ENCODE measurements at places on chromosomes 12 and 14.

- no peak for DNase-seq
These were observed 56.2 kb upstream of the NID2 start for GRCh38 chr14:52124791-52125684.

DNA sequence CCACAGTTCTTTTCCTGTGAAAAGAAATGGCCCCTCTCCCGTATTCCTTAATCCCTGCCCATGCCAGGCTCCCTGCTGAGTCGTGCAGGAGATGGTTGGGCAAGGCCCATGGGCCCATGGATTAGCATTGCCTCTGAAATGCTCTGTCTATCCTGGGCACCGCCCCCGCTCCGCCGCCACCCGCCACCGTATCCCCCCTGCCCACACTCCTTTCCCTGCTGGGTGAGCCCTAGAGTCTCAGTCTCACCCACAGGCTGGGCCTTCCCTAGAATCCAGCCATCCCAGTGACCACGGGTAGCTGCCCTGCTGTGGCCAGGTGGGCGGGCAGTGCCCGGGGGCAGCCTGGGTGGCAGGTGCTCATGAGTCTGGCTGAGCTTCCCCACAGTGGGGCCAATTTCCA lies 50.6 kb downstream of the TSPAN11 start:
- no peak for DNase-seq

DNA sequence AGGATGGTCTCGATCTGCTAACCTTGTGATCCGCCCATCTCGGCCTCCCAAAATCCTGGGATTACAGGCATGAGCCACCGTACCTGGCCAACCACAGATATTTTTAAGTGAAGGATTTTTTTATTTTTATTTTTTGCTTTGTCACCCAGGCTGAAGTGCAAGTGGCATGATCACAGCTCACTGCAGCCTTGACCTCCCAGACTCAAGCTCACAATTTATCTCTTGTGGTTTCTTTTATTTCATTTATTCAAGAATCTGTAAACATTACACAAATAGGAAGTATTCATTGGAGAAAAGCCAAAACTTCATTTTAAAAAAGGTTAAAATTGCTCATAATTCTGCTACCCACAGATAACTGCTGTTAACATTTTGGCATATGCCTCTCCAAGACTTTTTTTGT lies 13.3 kb downstream of the MOAP1 start:
- no peak for DNase-seq

DNA sequence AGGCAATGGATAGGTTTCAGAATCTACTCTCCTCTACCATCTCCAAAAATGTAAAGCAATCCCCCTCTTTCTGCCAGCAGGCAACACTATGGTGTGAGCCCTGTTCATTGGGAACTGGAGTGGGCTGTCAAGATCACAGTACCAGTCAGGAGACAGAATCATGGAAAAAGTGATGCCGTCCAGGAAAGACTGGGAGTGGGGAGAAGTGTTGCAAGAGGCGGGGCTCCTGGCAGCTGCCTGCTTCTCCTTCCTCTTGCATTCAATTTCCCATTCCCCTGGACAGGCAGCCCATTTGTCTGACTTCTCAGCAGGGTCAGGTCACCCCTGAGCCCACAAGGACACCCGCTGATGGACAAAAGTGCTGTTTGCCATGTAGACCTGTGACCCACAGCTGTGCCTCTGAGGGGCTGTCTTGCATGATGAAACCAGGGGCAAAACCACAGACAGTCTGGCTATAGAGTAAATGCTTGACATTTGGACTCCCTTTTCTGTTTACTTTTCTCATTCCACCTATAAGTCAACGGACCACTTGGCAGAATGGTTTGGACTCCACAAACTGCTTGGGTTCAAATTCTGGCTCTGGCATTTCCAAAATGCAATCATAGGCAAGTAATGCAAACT lies 30.1 kb upstream of the RPH3A start:
- no peak for DNase-seq

DNA sequence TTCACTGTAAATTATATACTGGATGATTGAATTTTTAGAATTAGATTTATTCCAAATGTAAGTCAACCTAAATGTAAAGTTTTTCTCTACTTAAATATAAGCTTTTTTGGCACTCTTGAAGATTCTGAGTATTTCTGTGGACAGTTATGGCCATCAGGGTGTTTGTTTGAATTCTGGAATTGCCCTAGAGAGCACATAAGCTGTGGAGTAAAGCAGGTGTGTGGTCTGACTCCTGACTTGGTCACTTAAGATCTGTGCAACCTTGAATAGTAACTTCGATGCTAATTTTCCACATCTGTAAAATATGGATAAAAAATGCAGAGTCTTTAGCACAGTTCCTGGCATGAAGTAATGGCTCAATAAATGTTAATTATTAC lies 64.4 kb downstream of the FUT8 start:
- no peak for DNase-seq

DNA sequence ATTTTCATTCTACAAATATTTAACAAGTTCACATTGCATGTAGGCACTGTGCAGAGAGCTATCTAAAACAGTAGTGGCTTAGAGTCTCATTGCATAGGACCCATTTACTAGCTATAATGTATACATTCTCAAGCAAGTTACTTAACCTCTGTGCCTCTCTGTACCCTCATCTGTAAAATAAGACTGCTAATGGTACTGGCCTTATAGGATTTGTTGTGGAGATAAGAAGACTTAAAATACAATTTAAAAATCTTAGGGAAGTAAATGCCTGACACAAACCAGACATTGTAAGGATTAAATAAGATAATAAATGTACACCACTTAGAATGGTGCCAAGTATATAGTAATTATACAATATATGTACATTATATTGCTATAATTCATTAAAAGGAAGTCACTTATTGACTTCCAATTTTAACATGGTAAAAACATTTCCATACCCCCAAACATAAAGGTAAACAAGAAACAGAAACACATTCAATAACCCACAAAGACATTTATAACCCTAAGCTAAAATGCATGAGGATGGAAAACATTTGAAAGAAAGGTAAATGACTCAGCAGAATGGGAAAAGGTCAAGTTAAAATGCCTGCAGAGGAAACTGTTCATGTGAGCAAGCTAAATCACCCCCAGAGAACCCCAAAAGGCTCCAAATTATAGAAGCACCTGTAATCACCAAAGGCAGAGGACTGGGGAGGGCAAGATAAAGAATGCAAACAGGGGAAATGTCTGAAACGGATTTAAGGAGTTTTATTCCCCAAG lies 30.8 kb downstream of the RPS6KA5 start:
- DNase-seq, result no peak

DNA sequence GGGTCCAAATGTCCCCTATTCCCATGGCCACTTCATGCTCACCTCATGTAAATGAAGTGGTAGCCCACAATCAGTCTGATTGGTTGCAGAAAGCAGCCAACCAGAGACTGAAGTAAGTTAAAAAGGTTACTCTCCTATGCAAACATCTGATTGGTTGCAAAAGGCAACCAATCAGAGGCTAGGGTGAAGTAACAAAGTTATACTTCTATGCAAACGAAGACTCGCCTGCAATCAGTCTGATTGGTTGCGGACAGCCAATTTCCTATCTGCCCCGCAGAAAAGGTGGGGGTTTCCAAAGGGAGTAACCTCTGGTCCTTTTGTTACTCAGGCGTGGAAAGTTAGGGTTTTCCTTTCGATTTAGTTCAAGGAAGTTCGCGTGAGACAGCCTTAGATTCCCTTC lies 208.1 kb upstream of the NEDD1 start:
- no peak for DNase-seq

DNA sequence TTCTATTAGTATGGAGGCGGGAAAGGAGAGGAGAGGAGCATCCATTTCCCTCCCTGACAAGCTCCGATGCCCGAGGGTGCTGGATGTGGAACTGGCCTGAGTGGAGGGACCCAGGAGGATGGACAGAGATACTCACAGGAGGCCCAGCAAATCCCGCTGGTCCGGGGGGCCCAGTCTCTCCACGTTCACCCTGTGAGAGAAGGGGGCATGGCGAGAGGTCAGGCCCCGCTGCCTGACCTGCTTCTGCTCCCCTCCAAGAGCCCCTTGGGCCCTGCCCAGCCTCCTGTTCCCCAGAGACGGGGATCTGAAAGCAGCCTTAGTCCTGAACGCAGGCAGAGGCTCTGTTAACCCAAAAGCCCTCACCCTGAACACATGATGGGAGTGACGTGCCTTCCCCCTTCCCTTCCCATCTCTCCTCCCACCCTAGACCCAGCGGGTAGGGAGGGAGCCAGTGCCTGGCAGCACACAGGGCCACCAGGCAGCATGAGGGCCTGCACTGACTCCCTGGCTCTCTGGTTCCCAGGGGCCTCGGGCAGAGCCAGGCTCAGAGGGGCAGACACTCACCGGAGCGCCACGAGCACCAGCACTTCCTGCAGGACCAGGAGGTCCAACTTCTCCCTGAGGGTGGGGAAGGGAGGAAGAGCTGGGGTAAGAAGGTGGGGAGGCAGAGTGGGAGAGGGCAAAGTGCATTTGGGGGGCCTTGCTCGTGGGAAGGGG lies 17.5 kb downstream of the TMEM106C start:
- DNase-seq, result no peak

GRCh38 chr12:28955931-28956330 lies 193.1 kb upstream of the FAR2 start:
- DNase-seq, result no peak

DNA sequence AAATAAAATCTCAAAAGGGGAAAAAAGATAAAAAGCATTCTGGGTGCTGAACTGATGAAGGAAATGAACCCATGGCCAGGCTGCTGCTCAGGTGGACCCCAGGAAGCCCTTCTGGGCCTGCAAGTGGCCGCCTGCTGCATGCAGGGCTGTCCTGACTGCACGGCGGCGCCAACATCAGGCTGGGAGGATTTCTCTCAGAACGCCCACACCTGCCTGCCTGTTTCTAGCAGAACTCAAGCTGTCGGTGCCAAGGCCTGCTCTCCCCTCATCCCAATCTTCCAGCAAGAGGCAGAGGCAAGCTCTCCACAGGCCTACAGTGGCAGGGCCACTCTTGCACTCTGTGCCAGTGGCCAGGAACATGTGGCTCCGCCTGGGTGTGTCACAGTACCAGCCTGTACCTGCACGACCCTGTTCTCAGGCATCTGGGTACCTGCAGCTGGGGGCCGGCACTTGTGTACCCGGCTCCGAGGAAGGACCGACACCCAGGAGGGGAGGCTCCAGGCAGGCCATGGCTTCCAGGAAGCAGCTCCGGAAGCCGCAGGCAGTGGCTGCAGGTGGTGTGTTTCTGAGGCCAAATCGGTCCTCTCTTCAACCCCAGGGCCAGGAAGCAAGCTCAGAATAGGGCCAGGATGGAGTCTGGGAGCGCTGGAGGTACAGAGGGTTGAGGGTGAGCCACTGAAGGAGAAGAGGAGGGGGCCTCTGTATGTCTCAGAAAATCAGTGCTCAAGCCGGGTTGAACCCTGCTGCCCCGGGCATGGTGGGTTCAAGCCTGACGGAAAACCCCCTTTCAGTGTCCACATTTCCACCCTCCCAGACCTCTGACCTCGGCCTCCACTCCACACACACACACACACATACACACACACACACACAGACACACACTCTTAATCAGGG lies 2.5 kb upstream of the INF2 start:
- peak; percentile 44 for DNase-seq

GRCh38 chr12:106193394-106194215 lies 54.2 kb downstream of the CKAP4 start:
- no peak for DNase-seq

GRCh38 chr12:32901553-32901952 lies 5.0 kb upstream of the PKP2 start:
- DNase-seq, result no peak

- no peak for DNase-seq
These were observed 47.9 kb upstream of the NOS1 start for GRCh38 chr12:117409286-117409685.

GRCh38 chr12:89817501-89818226 lies 109.0 kb upstream of the ATP2B1 start:
- DNase-seq, result no peak

GRCh38 chr12:70971001-70971794 lies 50.7 kb upstream of the PTPRR start:
- DNase-seq, result no peak

- DNase-seq, result no peak
These were observed 9.3 kb downstream of the PAPLN start for GRCh38 chr14:73246387-73247150.

GRCh38 chr12:132635076-132635955 lies 16.7 kb downstream of the P2RX2 start:
- no peak for DNase-seq

DNA sequence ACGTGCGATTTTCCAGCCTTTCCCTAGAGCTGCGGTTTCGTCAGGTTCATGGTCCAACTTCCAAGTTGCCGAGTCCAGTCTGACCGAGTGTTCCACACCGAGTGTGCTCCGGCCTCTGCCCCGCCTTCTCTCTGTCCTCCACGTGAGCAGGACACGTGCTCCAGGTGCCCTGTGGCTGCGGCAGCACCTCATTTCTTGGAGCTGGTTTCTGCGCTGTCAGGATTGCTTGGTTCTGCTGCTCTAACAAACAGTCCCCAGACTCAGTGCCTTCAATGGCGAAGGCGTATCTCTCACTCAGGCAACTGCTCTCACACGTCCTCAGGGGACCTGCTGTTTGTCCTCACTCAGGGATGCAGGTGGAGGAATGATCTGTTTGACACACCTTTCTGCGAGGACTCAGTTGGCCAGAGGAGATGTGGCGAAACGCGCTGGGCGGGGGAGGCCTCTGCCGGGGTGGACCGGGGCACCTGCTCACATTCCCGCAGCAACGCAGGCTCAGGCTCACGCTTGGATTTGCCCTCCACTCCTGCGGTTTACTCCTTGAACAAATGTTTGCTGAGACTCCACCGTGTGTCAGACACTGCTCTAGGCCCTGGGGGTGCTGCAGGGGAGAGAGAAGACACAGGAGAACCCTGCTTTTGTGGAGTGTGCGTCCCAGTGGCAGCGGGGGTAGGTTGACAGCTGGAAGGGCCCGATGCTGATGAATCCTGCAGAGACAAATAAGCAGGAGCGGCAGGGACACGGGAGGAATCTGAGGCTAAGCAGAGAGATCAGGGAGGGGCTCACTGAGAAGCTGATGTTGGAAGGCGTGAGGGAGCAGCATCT lies 63.4 kb upstream of the FBRSL1 start:
- no peak for DNase-seq

DNA sequence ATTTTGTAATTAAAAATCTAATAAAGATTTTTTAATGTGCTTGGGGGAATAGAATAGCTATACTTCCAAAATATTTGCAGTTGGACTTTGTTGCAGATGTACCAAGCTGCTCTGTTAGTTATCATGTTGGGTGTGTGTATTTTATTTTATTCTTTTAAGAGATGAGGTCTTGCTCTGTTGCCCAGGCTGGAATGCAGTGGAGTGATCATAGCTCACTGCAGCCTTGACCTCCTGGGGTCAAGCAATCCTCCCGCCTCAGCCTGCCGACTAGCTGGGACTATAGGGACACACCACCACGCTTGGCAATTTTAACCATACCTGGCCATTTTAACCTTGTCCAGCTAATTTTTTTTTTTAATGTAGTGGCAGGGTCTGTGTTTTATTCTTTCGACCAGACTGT lies 54.7 kb upstream of the MAP1LC3B2 start:
- no peak for DNase-seq

DNA sequence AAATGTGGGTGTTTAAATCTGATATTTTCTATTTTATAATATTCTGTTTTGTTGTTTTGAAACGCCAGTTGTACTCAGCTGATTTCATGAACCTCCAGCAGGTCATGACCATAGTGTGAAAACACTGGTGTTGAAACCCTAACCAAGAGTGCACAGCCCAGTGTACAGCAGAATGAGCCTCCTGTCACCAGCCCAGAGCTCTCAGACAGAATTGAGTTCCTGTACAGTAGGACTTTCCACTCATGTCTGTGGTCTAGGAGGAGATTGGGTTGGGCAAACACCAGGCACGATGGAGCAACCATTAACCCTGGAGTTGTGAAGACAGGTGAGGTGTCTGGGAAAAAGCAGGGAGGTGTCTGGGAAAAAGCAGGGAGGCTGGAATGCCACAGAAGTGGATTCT lies 908.8 kb downstream of the VRK1 start:
- DNase-seq, result peak; percentile 36

Data from activated CD8-positive, alpha-beta T cell treated with anti-CD3 and anti-CD28 coated beads for 36 hours (primary cell).